HepG2 (cell line): ENCODE measurements at places on chromosomes 6 and 20. TPM values are rescaled to one million over a fixed set of nuclear protein-coding genes. Genes with fewer than 3 reads are reported as not detected.

Gene MOG
- total RNA-seq: not detected in 2 replicates

DNA sequence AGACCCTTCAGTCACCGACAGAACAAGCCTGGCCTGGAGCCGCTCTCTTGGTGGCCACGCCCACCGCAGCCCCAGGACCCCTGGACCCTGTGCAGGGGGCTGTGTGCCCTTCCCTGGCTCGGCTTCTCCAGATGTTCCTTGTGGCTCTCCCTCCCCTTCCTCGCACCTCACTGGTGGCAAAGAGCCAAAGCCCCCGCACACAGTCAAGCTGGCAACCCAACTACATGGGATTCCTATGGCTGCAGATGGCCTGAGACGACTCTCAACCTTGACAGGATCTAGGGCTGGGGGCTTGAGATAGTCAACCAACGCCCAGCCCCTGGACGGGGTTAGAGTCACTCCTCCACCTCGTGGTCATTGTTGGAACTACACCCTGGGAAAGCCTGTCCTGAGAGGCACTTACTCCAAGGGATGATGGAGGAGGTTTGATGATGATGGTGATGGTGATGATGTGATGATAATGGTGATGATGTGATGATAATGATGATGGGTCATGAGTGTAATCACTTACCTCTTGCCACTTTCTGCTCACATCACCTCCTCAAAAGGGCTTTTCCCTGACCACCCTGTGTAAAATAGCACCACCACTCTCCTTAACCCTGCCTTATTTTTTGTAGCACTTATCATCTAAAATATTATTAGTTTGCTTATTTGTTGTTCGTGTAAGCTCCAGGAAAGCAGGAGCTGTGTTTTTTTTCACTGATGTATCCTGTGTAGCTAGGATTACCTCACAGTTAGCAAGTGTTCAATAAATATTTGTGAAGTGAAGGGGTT is 278.4 kb downstream of the LRFN2 start:
- peak; percentile 56 for DNase-seq

DNA sequence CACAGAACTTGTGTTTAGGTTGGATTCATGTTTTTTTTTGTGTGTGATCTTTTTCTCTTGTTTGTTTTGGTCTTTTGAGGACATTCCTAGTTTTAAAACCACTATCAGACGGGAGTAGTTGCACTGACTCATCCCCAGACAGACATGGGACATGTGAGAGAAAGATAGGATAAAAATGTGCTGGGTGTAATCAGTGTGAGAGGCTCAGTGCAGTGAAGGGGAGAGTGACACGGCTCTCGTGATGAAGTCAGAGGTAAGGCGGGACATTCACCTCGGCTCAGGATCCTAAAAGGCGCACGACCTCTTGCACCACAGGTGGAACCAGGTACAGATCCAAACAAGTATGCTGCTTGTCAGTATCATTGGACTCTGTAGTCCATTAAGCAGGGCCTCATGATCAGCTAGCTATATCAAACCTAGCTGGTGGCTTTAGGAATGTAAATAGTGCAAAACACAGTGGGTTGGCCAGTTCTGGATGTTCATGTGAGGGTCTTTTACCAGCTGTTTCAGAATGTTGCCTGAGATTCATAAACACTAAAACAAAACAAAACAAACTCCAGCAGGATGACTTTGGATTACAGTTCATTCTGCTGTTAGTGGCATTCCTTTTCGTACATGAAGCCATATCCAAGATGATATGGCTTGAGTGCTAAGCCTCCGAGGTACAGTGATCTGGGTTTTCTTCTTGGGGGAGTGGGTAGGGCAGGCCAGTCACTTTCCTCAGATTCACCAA is 18.0 kb downstream of the FOXO3 start:
- DNase-seq: no peak

- DNase-seq: no peak
These were observed 78.8 kb downstream of the SLC24A3 start for GRCh38 chr20:19291024-19291817.

- no peak for DNase-seq
These were observed 105.5 kb downstream of the ASCC3 start for GRCh38 chr6:100775667-100776066.

GRCh38 chr6:25548451-25548850 is 103.6 kb upstream of the SCGN start:
- no peak for DNase-seq

DNA sequence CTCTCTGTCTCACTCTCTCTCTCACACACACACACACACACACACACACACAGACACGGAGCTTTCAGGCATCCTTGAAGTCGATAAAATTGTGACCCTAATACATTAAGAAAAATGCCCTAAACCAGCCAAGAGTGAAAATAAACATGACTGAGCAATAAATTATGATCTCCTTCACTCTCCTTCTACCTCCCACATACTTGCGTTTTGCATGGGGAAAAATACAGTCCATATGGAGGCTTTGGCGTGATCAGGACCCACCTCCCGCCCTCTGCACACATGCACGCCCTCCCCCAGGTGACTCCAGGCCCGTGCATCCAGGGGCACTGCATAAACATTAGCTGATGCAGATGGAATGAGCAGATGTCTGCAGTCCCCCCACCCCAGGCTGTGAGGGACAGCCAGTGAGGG is 114.2 kb upstream of the JARID2 start:
- DNase-seq: no peak
